GM23338 (cell line): ENCODE measurements at places on chromosomes 7 and 10.

DNA sequence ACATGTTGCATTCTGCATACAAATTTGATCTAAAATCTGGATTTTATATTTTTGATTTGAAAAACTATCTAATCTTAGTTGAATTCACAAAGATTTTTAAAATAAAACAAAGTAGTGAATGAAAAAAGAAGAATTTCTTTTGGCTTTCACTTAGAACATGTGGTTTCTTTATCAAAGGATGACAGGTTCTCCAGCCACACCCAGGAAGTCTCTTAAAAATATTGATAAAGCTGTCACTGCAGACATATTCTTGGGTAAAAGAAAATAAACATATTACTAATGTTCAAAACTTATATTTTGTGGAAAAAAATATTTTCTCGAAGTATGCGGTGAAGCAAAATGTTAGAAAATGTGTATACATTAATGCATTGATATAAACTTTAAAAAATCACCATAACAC lies 44.3 kb downstream of the ARL4A start:
- H3K4me3 ChIP-seq = no peak overlapping the region
- H3K27ac ChIP-seq = no peak overlapping the region
- H3K36me3 ChIP-seq = no peaks in the 10 kb centered on the region
- no peaks in the 10 kb centered on the region for H3K27me3 ChIP-seq
- peaks cover 29% of the 10 kb centered on the region for H3K4me1 ChIP-seq

DNA sequence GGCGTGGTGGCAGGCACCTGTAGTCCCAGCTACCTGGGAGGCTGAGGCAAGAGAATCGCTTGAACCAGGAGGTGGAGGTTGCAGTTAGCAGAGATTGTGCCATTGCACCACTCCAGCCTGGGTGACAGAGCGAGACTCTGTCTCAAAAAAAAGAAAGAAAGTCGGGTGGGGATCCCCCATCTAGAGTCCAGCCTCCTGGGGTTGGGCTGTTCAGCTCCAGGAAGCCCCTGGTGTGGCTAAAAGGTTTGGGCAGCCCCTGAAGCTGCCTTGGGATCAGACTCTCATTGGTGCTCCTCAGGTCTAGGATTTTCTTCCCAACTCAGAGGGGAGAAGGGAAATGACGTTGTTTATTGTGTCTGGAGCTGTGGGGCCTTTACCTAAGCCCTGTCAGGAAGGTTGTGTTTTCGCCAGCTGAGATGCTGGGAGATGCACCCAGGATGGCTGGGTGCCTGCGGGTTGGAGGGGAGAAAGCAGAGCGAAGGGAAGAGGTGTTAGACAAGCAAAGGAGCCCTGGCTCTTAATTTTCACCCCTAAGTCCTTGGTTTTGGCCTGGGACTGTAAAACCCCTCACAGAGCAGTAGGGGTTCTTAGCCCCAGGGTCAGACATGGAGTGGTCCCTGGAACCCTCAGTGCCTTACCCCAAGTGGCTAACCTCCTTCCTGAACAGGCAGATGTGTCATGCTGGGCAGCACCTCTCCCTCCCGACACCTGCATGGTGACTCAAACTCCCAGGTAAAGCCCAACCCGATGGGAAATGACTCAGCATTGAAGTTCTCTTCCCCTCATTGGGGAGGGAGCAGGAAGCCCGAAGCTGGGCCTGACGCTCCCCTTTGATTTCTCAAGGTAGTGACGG lies 21.1 kb downstream of the PLAU start:
- 0 out of 2 replicates have a peak overlapping the region, but pooled peaks have one; percentile 20 for H3K4me3 ChIP-seq
- peak; percentile 86 for DNase-seq
- H3K27ac ChIP-seq = 0 out of 2 replicates have a peak overlapping the region, but pooled peaks have one; percentile 39
- no peaks in the 10 kb centered on the region; the same call in 1 of the 2 replicates for H3K36me3 ChIP-seq

- no peak overlapping the region for H3K4me3 ChIP-seq
- no peak for DNase-seq
These were observed 208.7 kb downstream of the PAXIP1 start for GRCh38 chr7:154794147-154794780.

DNA sequence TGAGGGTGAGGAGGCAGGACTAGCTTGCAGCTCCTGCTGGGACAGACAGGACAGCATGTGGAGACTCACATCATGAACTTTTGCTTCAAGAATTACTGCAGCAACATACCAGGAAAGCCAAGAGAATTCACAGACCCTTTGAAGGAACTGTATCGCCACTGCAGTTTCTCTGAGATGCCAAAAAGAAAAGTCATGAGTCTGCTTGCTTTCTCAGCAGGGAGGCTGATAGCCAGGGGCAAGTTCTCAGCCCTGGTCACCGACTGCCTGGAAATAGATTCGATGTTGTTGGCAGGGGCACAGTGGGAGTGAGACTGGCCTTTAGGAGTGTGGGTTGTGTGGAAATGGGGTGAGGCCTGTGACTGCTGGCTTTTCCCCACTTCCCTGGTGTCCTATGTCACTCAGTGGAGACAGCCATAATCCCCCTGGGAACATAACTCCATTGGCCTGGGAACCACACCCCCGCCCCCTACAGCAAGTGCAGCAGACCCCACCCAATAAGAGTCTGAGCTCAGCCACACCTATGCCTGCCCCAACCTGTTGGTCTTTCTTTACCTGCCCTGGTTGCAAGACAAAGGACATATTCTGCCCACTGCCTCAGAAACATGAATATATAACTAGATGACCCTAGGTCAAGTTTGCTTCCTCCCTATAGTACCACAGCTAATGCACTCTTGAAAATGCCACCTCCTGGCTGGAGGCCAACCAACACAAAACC lies 1.6 kb upstream of the SAMD9 start:
- H3K27me3 ChIP-seq = no peaks in the 10 kb centered on the region
- no peaks in the 10 kb centered on the region for H3K36me3 ChIP-seq
- no peak for DNase-seq
- H3K4me1 ChIP-seq = no peaks in the 10 kb centered on the region
- no peak overlapping the region for H3K4me3 ChIP-seq

DNA sequence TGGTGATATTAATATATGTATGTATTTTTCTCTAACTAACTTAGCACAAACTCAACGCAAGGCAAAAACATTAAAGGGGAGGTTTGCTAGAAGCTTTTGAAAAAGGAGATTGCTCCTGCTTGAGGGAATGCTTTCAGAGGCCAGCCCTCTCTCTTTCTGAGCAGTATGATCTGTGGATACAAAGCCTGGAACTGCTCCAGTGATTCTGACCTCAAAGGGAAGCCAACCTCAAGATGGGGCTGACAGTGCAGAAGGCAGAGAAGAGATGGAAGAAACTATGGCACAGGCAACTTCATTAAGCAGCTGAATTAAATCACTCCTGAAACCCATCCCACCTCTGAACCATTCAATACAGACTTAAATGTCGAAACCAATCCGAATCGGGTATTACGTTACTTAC lies 102.4 kb downstream of the USP6NL start:
- peak overlapping the region; percentile 27; the same call in 1 of the 2 replicates for H3K27ac ChIP-seq
- H3K27me3 ChIP-seq = no peaks in the 10 kb centered on the region
- H3K36me3 ChIP-seq = no peaks in the 10 kb centered on the region

- H3K4me3 ChIP-seq = no peak overlapping the region
- H3K4me1 ChIP-seq = no peaks in the 10 kb centered on the region
- peak; percentile 32 for DNase-seq
These were observed 58.3 kb downstream of the IKZF1 start for GRCh38 chr7:50362712-50363282.

- H3K27ac ChIP-seq = peak overlapping the region; percentile 63; the same call in 1 of the 2 replicates
- H3K36me3 ChIP-seq = no peaks in the 10 kb centered on the region
- H3K4me1 ChIP-seq = peaks cover 10% of the 10 kb centered on the region
- no peaks in the 10 kb centered on the region for H3K27me3 ChIP-seq
These were observed 149.5 kb upstream of the LRGUK start for GRCh38 chr7:133977409-133978274.

- no peak for DNase-seq
- peaks cover 17% of the 10 kb centered on the region for H3K4me1 ChIP-seq
These were observed 24.9 kb upstream of the STK17A start for GRCh38 chr7:43557831-43558495.

GRCh38 chr10:8568401-8568800 lies 513.9 kb downstream of the GATA3 start:
- H3K36me3 ChIP-seq = no peaks in the 10 kb centered on the region
- H3K4me3 ChIP-seq = no peak overlapping the region
- no peaks in the 10 kb centered on the region for H3K4me1 ChIP-seq
- no peak for DNase-seq
- no peaks in the 10 kb centered on the region for H3K27me3 ChIP-seq
- H3K27ac ChIP-seq = no peak overlapping the region
